ENCODE measurements at places on chromosomes 12 and 14. TPM values are rescaled to one million over a fixed set of nuclear protein-coding genes. Genes with fewer than 3 reads are reported as not detected.

Gene ASB2
- not detected for total RNA-seq

Gene FLVCR2
- 0.39 TPM for total RNA-seq

Gene KRT83
- not detected for total RNA-seq

Gene CPNE6
- not detected for total RNA-seq

Gene FAM186B
- total RNA-seq: 0.32 TPM

Gene BCL11B
- total RNA-seq: 0.13 TPM

Gene ACOT6
- not detected for total RNA-seq

Gene RND1
- 3.4 TPM for total RNA-seq

Gene ANGEL1
- 13.3 TPM for total RNA-seq

Gene LALBA
- not detected for total RNA-seq

Gene HRK
- not detected for total RNA-seq

Gene SERPINA6
- 0.13 TPM for total RNA-seq

Gene CRIP2
- total RNA-seq: 117 TPM

Gene MEG3
- 75.1 TPM for total RNA-seq

Gene IAPP
- total RNA-seq: not detected

Gene PRKAG1
- 79.4 TPM for total RNA-seq
